ENCODE measurements at places on chromosomes 2 and 18.

GRCh38 chr2:27320958-27321543, 1.8 kb downstream of the MPV17 start:
- peak; percentile 97 for DNase-seq

GRCh38 chr2:127770973-127771735, 39.8 kb downstream of the WDR33 start:
- peak; percentile 90 for DNase-seq

GRCh38 chr2:88628571-88628939, 1.3 kb upstream of the EIF2AK3 start:
- DNase-seq = no peak

GRCh38 chr2:234300932-234301823, 195.7 kb downstream of the ARL4C start:
- DNase-seq = no peak

GRCh38 chr2:130963196-130963848, 126.6 kb downstream of the ARHGEF4 start:
- no peak for DNase-seq

DNA sequence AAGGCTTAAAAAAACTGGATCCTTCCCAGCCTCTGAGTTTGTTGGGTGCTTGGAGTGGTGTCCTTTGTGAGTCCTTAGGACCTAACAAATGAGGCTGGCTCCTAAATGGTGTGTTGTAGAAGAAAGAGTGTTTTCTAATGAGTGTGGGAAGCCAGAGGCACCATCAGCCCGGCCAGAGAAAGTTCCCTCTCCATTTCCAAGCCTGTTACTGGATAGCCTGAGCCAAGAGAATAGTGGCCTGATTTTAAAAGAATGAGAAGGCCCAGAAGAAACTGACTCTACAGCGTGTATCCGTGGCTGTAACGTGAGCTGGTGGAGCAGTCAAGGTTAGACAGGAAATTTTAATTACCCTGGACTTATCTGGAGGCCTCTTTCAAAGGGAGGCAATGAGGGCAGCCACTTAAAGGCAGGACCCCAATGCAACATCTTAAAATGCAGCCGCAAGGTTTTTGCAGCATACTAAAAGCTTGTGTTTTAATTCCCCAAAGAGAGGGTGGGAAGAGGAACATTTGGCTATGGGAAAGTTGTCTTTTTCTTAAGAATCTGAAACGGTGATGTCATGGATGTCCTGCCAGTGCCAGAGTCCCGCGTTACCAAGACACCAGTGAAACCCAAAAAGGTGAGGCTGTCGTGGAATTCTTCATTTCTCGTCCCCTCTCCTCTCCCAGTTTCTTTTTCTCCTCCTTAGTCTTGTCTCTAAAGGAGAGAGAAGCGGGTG, 4.6 kb downstream of the EFHD1 start:
- DNase-seq = no peak

DNA sequence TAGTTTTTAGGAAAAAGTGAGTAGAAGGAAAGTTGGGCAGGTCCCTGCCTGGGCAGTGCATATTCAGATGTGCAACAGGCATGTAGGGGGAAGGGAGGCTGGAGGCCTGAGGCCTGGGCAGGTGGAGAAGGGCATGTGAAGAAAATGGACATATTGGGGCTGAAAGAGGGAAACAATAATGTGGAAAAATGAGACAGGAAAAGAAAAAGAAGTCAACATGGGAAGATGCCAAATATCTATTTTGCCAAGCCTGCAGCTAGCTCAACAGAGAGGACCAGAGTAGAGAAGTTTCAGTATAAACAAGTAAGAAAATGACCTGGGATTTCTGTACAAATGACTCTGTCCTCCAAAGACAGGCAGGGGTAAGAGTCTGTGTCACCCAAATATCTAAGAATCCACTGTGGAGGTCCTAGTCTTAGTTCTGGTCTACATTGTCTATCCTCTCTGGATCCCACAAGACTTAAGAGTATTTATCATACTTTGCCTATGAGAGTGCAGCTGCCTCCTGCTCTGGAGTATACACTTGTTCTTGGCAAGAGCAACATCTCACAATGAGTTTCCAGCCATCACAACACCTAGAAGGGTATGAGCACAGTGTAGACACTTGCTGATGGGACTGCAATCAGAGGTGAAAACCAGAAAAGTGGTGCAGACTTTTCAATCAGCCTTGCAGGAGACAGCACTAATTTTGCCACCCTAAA, 80.2 kb downstream of the CLHC1 start:
- DNase-seq = no peak

- DNase-seq = peak; percentile 30
Measured at GRCh38 chr18:34643989-34644388, 66.1 kb upstream of the DTNA start.

DNA sequence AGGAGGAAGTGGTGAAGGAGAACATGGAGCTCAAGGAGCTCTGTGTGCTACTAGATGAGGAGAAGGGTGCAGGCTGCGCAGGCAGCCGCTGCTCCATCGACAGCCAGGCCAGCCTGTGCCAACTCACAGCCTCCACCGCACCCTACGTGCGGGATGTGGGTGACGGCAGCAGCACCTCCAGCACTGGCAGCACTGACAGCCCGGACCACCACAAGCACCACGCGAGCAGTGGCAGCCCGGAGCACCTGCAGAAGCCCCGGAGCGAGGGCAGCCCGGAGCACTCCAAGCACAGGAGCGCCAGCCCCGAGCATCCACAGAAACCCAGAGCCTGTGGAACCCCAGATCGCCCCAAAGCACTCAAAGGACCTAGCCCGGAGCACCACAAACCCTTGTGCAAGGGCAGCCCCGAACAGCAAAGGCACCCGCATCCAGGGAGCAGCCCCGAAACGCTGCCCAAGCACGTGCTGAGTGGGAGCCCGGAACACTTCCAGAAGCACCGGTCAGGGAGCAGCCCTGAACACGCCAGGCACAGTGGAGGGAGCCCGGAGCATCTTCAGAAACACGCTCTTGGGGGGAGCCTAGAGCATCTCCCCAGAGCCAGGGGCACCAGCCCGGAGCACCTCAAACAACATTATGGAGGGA, 9.0 kb downstream of the CCDC85A start:
- DNase-seq = no peak

GRCh38 chr18:9831036-9831722, 54.6 kb upstream of the TXNDC2 start:
- no peak for DNase-seq

DNA sequence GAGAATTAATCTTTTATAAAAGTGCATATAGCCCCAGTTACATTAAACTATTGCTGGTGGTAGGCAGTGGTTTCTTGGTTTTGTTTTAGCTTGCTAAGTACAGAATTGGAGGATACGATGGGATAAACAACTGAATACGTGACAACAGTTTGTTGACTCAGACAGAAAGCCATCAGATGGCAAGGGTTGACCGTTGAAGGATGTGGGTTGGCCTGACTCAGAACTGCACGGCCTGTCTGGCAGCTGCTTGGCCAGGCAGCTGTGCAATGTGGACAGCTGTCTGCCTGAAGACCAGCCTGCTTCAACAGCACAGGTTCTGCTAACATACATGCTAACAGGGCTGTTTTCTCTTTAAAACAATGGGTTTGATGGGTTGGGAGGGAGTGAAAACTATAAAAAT, 46.6 kb downstream of the PRKRA start:
- peak; percentile 73 for DNase-seq

GRCh38 chr2:185880396-185880795, 141.8 kb downstream of the FSIP2 start:
- no peak for DNase-seq
